ENCODE measurements at places on chromosomes 7 and 10.

DNA sequence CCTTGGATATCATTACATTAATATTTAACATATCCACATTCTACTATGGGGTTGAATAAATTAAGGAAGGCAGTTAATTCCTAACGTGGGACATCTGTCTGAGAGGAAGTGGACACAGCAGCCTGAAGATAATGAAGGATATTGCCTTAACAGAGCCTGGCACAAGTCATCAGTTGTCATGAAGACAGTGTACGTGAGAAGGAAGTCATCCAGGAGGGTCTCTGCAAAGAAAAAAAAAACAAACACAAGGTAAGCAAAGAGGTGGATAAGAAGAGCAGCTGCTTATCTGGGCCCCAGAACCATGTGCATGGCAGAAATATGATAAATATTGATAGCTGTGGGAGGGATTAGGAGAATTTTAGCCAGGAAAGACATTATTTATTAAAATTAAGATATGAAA, 190.0 kb downstream of the RAPGEF5 start:
- DNase-seq: no peak

DNA sequence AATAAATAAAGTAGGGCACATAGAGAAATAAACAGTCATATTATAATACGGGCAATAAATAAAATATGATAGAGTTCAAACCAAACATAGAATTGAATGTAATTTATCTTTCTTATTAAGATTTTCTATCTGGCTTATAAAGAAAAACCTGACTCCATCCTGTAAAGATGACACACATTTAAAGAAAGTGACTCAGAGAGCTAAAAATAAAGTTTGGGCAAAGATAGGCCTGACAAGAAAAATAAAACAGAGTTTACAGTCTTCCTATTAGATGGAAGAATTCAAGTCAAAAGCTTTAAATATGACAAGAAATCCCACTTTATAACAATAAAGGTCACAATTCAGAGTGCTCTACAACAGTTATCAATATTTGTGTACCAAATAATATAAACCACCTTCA, 580.6 kb downstream of the PHTF2 start:
- DNase-seq: no peak

DNA sequence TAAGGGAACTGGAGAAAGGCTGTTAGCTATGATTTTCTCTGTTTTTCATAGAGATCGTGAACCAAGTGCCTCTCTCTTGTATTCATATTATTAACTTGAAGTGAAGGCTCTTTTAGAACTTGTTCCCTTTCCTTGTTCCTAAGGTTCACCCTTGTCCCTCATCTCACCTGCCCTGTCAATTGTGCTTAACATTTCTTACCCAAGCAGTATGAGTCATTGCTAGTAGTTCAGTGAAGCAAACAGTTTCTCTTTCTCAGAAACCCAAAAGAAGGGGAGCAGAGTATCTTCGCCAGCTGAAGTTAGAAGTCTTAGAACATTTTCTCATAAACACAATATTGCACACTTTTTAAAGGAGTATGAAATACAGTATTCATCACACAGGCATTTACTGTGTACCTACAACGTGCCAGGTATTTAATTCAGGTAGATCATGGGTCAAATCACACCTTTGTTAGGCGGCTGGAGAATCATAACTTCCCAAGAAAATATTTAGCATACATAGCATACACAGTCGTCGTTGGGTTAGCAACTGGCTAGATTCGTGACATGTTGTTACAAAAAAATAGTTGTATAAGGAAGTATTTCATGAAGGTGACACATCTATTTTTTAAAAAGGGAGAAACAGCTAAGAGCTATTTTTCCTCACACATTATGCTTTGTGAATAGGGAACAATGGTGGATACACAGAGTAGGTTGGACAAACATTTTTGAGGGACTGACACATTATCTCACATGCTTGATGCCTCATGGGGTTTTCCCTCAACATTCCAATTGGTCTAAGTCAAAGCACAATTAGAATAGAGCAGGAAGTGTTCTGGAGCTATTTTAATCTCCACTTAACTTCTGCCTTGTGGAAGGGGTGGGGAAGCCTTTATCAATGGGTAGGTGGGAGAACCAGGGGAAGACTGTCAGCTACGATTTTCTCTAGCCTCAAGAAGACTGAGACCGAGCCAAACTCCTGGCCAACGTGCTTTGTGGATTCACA, 13.2 kb downstream of the HDAC9 start:
- DNase-seq: no peak

- DNase-seq: no peak
Measured at GRCh38 chr7:91946549-91946948, 5.9 kb downstream of the AKAP9 start.

DNA sequence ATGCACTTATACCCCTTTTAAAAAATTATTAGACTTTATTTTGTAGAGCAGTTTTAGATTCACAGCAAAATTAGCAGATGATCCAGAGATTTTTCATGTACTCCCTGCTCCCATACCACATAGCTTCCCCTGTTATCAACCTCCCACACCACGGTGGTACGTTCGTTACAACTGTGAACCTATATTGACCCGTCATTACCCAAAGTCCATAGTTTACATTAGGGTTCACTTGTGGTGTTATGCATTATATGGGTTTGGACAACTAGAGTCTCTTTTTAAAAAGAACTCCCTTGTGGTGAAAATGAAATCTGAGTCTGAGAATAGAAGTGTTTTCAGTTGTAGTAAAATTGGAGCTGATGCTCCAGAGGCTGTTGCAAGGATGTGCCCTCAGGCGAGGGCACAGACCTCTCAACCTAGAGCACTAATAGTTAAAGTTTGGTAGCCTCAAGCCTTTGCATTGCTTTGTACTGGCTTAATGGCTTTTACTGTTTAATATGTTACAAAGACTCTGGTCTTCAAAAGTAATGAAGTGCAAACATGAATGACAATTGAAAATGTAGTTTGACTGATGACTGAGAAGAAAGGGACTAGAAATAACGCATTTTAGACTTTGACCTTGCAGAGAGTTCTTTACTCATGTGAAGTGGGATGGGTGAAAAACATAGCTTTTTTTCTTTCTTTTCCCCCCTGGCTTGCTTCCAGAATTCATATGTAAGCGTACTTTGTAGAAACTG, 30.6 kb upstream of the CSTF2T start:
- no peak for DNase-seq

DNA sequence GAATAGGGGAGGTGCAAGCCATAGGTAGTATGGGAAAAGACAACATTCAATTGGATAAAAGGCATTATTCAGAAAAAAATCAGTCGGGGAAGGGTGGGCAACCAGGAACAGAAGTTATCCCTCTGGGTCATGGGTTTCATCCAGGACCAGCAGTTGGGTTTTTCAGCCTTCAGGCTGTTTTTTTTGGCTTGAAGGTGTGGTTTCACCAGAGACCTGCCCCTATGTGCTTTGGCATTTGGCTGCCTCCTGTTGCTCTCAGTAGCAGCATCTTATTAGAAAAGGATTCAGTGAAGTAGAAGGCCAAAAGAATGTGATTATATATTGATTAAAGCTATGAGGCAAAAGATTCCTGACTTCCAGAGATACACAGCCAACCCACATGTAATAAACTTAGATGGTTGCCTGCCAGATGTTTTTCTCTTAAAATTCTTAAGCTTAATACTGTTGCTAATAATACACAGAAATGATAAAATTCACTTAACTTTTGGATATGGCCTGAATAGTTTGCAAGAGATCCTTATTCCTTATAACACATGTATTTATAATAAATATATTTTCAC, 251.7 kb upstream of the CSTF2T start:
- no peak for DNase-seq

DNA sequence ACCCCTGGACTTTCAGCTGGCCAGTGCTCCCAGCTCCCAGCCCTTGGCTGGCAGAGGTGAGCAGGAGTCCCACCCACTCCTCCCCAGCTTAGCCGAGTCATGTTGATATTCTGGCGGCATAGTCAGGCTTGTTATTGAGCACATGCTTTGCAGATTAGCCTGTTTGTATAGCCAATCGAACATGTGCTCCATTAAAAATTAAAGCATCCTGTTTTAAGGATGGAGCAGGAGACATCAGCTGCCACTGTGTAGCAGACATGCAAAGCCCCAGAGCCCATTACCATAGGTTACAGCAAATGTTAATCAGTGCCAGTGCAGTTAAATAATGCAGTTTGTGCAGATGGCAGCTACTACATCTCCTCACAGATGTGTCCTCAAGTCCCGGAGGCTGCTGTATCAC, 574.6 kb upstream of the GALNT17 start:
- DNase-seq: no peak

DNA sequence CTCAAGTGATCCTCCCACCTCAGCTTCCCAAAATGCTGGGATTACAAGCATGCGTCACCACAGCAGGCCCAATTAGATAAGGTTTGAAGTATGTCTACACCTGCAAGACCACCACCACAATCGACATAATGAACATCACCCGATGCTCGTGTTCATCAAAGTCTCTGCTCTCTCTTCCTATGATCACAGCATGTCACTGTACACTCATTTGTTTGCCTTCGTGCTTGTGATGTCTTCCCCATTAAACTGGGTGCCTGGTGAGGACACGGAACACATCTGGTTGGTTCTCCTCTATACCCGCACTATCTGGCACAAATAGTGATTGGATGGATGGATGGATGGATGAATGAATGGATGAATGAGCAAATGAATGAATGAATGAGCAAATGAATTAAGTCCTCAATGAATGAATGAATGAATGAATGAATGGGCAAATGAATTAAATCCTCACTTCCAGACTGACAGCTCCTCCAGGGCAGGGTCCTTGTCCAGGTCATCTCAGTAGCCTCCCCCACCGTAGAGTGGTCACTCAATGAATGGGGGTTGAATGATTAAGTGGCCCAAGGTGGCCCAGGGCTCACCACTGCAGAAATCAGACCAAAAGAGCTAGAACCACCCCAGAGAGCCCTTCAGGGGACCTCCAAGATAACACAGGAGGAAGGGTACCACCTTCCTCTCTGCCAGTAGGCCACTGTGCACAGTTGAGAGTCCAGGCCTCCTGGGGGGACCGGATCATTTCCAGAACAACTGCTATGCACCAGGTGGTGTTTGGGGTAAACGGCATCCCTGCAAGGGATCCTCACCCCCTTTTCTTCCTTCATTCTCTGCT, 101.9 kb upstream of the TNRC18 start:
- no peak for DNase-seq

DNA sequence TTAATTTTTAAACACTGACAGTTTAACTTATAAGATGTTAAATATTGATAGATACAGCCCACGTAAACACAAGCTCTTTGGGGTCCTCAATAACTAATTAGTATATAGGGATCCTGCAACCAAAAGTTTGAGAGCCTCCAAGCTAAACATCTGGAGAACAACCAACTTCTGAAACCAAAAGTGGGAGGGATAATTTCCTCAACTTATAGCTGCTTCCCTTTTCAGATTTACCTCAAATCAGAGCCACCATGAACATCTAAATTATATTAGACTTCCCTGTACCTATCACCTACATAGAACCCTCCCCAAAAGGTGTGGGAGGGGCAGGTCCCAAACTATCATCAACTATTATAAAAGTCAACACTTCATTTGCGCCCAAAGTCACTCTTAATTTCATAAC, 8.6 kb downstream of the PSAP start:
- no peak for DNase-seq

GRCh38 chr10:80161321-80162083, 29.0 kb downstream of the PLAC9 start:
- no peak for DNase-seq

GRCh38 chr7:2641406-2642393, 9.9 kb downstream of the TTYH3 start:
- no peak for DNase-seq

- DNase-seq: no peak
Measured at GRCh38 chr7:29249860-29250259, 55.3 kb downstream of the CHN2 start.

DNA sequence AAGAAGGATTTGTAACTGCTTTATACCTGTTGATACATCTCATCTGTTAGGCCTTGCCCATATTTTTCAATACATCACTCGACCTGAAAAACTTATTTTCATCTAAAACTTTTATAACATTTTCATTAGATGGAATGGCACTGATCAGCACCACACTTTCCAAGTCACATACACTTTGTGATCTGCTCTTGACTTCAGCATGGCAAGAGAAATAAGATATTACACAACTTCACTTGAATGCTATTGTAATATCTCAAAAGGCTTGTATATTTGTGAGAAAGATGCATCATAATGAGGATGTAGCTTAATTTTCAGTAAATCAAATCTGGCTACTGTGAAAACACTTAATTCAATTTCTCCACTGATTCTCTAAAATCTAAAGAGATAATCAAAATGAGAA, 126.2 kb downstream of the MICU1 start:
- no peak for DNase-seq

DNA sequence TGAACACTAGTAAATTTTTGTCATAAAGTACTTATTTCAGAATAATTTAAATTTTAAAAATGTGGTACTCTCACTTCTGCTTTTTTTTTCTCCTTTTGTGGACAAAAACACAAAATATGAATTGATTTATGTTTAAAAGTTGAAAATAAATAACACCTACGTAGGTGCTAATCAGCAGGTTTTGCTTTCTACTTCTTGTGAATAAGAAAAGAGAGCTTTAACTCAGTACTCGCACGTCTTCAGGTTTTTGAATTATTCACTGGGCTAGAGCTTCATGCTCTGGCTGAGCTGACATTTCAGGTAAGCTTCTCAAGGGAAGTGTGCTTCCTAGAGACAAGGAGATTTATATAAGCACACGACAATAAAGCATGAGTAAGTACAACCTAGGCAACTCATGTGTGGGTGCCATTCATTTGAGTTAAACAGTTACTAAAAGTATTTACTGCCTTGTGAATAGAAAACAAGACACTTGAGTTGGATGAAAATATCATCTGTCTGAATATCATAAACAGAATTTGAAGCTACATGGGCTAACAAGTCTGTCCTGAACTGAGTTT, 190.0 kb upstream of the POT1 start:
- DNase-seq: no peak

All from activated T-helper 1 cell treated with anti-CD3 and anti-CD28 coated beads, Interleukin-2, amount 50 U/mL, for 16 hours (primary cell).